ENCODE measurements at places on chromosomes 5 and 9. TPM values are rescaled to one million over a fixed set of nuclear protein-coding genes. Genes with fewer than 3 reads are reported as not detected.

GRCh38 chr9:77705636-77706035 is 57.5 kb upstream of the GNA14 start:
- peak; percentile 19 for DNase-seq

DNA sequence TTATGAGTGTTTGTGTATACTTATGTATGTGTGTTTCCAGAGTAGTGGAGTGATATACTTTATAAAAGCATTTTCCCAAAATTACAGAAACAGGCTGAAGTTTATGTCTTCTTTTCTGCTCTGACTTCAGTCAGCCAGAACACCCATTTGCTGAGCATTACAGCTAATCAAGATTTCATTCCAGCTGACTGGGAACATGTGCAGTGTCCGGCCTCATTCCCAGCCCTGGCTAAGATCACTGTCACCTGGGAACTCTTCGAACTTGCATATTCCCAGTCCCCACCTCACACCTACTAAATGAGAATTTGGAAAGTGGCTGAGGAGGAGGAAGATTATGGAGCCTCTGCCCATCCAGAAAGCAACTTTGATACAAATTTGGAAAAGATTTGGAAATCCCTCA is 90.8 kb upstream of the PRRC1 start:
- no peak for DNase-seq

- no peak for DNase-seq
Measured at GRCh38 chr5:80054682-80055081, 19.5 kb downstream of the THBS4 start.

- no peak for DNase-seq
Measured at GRCh38 chr5:149453618-149454415, 74.7 kb upstream of the IL17B start.

DNA sequence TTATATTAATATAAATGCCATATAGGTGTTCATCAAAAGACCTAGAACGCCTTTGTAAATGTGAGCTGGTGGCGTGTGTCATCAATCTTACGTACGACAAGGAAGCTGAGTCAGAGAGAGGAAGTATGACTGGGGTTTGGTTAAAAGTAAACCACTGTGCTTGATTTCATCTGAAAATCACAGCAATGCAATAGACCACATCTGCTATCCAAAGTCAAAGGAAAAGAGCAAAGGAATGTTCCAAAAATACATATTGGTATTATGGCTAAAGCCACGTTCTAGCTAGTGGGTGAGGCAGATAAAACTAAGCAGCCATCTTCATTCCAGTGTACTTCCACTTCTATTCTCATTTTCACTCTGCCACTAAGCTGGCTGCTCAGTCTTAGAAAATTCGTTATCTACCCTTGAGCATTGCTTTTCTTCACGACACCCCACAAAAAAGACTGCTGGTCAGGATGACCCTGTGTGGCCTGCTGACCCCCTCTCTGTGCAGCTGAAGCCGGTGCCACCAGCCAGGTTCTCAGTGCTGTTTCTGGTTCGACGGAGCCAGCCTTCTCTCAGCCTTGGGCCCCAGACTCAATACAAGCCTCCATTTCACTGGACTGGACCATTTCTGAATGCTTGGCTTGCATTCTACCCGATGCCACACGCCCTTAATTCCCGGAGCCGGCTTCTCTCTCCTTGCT is 23.8 kb downstream of the SHC3 start:
- no peak for DNase-seq

DNA sequence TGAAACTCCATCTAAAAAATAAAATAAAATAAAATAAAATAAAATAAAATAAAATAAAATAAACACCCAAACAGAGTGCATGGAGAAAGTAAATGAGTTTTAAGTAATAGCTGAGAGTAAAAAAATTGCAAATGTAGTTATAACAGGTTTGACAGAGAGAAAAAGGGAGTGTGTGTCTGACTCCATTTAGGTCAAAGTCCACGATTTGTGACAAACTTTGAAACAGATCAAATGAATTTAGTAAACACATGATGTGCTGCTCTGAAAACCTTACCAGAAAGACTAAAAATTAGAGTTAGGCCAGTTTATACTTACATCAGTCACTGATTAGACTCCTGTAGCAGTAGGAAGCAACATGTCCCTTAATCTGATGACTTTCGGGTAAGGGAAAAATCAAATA is 346.6 kb downstream of the PARP8 start:
- no peak for DNase-seq

DNA sequence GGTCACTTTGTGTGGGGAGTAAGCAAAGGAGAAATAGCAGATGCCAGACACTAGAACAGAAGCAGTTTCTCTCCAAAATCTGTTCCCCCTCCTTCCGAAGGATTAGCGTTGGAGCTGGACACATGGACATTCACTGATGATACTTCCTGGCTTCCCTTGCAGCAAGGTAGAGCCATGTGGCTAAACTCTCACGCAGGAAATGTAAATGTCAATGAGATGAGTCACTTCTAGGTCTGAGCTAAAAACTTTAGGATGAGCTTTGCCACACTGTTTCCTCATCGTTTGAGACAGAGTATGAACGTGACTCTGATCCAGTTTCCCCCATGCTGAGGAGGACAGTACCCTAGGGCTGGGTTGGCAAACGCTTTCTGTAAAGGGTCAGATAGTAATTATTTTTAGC is 5.1 kb downstream of the BHMT2 start:
- no peak for DNase-seq

- no peak for DNase-seq
Measured at GRCh38 chr5:113296676-113297075, 138.1 kb downstream of the TSSK1B start.

- peak; percentile 62 for DNase-seq
Measured at GRCh38 chr5:172713113-172713808, 57.7 kb downstream of the DUSP1 start.

- no peak for DNase-seq
Measured at GRCh38 chr9:3455094-3455493, 70.7 kb downstream of the RFX3 start.

PHYHD1 gene
- total RNA-seq, result 3.2 TPM

LRRC19 gene
- not detected for total RNA-seq

SLC45A2 gene
- total RNA-seq, result 0.27 TPM

CD74 gene
- total RNA-seq, result 2,842 TPM

MSX2 gene
- 0.27 TPM for total RNA-seq

KCNV2 gene
- under 0.01 TPM for total RNA-seq

CCNI2 gene
- total RNA-seq, result 0.27 TPM
